T-helper 22 cell (primary cell): ENCODE measurements at places on chromosomes 4 and X.

DNA sequence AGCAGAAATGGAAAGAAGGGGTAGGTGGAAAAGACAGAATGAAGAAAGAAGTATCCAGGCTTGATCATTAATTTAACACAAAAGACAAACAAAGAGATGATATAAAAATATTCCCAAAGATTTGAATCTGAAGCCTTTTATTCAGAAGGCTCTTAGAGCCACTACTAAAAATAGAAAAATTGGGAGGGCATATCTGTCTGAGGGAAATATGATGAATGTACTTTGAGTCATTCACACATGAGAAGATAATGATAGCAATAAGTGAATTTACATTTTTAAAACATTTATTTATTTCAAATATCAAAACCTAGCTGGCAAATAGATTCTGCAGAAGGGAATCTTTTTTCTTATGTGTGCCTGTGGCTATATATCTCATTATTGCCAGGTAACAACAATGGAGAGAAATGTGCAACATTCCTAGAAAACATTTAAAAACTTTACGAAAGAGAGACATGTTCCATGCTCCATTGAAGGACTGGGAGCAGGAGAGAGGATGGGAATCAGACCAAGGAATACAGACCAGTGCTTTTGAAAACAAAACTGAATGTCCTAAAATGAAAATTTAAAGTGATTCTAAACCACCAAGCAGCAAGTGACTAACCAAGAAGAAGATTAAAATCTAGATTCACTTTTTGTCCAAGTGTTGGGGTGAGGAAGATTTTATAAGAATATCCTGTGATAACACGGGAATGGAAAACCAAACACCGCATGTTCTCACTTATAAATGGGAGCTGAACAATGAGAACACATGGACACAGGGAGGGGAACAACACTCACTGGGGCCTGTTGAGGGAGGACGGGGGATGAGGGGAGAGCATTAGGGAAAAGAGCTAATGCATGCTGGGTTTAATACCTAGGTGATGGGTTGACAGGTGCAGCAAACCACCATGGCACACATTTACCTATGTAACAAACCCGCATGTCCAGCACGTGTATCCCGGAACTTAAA is 41.2 kb downstream of the ANXA5 start:
- no peak for DNase-seq

GRCh38 chrX:109954333-109954732 is 48.6 kb upstream of the TMEM164 start:
- DNase-seq = no peak

DNA sequence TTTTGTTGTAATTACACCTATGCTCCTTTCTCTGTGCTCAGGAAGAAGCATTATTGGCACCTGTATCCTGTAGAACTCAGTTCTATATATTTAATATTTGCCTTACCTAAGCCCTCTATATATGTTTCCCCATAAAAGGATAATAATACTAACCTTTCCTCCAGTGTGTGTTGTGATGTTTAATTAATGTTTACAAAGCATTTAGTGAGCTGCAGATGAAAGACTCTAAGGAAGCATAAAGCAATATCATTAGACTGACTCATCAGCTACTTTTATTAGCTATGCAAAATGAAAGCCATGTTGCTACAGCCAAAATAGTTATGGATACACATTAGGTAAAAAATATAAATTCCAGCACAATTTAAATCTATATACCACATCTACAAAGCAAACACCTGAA is 93.6 kb upstream of the PTPN13 start:
- no peak for DNase-seq

DNA sequence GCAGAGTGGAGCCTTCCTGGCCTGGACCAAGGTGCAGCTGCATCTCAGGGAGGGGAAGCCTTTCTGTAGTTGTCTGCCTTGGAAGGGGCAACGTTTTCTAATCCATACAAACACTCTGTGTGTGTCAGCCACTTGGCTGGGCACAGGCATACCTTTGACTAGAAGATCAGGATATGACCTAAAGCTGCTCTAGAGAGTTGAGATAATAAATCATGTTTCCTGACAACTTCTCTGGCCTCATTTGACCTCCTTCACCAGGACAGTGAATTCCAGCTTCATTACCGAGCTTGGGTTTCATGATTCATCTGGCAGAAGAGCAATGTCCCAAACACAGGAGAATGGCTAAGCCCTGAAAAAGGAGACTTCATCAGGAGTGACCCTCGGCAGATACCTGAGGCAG is 89.6 kb upstream of the KIT start:
- no peak for DNase-seq

- DNase-seq = no peak
Observed at GRCh38 chr4:164948975-164949374, 28.5 kb downstream of the TRIM61 start.
